ENCODE measurements at places on chromosomes 6 and 20.

GRCh38 chr6:36312854-36313648 lies 23.6 kb downstream of the BNIP5 start:
- no peak for DNase-seq

DNA sequence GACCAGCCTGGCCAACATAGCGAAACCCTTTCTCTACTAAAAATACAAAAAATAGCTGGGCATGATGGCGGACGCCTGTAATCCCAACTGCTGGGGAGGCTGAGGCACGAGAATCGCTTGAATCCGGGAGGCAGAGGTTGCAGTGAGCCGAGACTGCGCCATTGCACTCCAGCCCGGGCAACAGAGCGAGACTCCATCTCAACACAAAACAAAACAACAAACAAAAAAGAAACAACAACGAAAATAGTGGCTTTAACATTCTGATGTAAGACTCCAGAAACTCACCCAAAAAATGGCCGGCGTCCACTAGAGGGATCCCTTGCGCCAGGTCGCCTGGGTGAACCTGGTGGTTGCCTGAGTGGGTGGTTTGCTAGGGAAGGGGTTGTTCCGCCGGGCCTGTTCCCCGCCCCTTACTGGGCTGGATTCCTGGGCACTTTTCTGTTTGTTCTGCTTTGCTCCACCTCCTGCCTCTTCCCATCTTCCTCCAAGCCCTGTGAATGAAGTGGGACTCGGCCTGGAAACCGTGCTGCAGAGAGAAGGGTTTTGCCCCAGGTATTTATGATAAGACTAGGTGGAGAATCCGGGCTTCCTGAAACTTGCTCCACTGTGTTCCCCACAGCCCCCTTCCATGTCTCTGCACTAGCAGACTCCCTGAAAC lies 1.5 kb downstream of the PABPC1L start:
- peak; percentile 75 for DNase-seq

- DNase-seq, result no peak
Observed at GRCh38 chr6:145332011-145332410, 403.3 kb downstream of the EPM2A start.

DNA sequence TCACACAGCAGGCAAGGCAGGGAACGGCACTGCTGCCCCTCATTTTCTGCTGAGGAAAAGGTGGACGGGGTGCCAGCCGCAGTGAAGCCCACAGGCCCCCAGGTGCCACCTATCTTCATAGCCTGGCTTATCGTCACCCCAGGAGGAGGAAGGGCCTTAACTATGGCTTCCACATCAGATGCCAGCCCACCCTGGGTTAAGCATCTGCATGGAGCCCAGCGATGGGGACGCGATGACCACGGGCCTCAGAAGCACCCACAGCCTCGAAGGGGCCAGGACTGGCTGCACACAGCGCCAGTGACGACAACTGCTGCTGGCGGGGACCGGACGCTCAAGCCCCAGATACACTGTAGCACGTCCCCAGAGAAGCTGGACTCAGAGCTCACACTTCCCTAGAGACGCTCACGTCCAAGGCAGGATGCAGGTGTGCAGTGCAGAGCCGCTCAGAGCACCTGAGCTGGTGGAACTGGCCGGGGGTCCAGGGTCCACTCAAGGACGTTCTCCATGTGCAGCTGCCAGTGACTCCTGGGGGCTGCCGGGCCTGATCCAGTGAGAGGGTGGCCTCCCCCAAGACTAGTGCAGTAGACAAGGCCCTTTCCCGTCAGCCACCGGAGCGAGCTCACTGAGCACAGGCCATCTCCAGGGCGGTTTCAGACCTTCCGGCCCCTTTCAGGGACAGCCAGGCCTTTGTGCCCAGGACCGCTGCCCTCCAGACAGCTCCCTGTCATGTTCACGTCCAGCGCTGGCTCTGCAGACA lies 83.0 kb downstream of the YTHDF1 start:
- no peak for DNase-seq

GRCh38 chr20:237489-237888 lies 10.4 kb downstream of the DEFB129 start:
- peak; percentile 52 for DNase-seq

DNA sequence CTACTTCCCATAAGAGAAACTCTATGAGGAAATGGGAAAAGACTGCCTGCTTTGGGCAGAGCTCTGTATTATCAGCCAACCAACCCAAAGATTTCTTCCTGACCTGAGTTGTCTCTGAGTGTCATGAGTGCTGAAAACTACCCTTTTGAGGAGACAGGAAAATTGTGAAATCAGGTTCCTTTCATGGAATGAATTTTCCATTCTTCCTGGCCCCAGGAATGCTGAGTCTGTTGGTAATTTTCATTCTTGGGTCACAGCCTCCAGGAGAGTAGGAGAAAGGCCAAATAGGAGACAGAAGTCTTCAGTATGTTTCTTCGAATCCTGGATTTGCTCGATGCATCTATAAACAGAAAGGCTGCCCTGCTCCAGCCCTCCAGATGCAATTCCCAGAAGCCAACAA lies 53.6 kb downstream of the SCML4 start:
- DNase-seq, result no peak

DNA sequence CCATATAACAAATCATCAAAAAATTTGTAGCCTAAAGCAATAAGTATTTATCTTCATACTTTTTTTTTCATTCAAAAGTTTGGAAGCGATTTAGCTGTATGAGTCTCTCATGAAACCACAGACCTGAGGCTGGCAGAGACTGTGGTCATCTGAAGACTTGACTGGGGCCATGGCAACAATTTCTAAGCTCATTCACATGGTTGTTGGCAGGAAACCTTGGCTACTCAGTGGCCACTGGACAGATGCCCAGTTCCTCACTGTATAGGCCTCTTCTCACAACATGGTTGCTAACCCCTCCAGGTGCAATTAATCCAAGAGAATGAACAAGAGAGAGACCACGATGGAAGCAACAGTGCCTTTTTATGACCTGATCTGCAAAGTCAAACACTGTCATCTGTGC lies 235.9 kb downstream of the BTBD3 start:
- no peak for DNase-seq

DNA sequence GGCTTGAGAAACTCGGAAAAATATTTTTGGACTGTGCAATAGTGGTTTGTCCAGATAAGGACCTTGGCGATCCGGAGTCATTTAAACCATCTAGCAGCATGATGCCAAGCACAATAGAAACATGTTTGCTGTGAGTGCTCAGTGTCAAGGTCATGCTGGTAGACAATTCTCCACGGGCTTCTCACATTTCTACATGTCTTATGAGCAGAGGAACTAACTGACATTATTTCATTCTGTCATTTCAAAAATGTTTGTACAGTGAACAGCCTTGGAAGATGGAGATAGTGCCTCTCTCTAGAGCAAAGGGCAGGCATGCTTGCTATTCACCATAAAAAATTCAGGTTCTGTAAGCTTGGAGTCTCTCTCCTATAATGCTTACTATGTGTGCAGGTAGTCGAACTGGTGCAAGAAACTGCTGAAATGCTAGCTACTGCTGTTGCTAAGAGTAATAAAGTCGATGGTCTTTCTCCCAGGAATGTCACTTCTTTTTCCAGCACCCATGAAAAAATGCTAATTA lies 25.4 kb upstream of the CCN2 start:
- DNase-seq, result no peak

DNA sequence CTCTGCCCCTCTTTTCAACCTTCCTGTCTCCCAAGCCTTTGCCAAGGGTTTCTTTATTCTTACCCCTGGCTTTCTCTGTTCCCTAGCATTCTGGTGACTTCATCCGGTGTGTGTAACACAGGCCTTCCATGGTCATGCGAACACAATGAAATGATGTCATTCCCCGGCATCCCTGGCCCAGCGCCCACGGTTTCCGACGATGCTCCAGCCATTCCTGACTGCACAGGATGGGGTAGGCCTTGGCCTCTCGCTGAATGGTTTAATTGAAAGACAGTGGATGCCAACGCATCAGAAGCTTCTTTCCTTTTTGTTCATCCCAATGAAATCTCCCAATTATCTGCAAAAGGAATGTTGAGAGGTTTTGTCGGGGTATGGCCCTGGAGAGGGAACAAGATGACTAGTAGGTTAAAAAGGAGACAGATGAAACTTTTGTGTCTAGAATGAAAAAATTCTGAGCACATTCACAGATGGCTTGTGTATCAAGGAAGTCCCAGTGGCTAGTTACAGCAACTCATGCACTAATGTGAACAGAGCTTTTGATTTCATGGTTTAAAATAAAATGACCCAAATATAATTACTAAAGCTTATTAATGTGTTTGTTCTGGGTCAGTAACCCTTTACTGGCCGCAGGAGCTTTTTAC lies 655.0 kb downstream of the QKI start:
- DNase-seq, result no peak

GRCh38 chr6:2819115-2819514 lies 22.5 kb downstream of the SERPINB1 start:
- no peak for DNase-seq

DNA sequence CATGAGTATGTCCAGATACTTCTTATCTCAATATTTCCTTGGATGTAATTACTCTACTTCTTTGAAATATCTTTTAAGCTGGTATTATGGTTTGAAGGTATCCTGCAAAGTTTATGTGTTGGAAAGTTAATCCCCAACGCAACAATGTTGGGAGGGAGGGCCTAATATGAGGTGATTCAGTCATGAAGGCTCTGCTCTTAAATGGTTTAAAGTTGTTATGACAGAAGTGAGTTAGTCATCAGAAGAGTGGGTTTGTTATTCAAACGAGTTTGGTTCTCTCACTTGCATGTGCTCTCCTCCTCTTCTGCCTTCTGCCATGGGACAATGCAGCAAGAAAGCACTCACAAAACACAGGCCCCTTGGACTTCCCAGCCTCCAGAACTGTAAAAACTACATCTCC lies 176.3 kb downstream of the KCNQ5 start:
- no peak for DNase-seq

DNA sequence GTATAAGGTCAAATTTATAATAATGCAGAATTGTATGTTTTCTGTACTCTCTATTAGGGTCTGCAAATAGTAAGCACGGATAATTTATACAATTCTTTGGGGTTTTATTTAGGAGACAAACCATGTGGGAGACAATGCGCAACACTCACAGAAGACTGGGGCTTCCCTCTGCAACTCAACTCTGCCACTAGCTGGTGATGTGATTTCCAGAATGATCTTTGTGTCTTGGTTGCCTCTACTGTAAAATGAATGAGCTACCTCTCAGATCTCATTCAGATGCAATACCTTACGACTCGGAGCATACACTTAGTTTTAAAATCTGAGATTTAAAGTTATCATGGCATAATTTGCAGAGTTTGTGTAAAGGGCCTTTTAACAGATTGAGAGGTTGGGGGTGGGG lies 6.4 kb downstream of the MAN1A1 start:
- no peak for DNase-seq

DNA sequence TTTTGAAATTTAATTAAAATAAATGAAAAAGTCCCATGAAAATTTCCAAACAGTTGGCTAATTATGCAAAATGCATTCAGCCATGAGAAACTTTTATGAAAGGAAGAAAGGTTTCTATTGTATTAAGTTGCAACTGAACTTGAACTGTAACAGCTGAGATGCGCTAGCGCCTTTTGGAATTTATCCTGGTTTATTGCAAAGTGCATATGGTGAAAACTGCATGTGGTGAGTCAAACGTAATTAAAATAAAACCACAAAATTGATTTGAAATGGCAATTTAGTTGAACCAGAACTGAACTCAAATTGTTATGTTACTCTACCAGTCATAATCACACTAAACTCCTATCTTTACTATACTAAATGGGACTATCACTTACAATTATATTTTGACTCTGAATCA lies 46.4 kb upstream of the COL21A1 start:
- DNase-seq, result no peak

DNA sequence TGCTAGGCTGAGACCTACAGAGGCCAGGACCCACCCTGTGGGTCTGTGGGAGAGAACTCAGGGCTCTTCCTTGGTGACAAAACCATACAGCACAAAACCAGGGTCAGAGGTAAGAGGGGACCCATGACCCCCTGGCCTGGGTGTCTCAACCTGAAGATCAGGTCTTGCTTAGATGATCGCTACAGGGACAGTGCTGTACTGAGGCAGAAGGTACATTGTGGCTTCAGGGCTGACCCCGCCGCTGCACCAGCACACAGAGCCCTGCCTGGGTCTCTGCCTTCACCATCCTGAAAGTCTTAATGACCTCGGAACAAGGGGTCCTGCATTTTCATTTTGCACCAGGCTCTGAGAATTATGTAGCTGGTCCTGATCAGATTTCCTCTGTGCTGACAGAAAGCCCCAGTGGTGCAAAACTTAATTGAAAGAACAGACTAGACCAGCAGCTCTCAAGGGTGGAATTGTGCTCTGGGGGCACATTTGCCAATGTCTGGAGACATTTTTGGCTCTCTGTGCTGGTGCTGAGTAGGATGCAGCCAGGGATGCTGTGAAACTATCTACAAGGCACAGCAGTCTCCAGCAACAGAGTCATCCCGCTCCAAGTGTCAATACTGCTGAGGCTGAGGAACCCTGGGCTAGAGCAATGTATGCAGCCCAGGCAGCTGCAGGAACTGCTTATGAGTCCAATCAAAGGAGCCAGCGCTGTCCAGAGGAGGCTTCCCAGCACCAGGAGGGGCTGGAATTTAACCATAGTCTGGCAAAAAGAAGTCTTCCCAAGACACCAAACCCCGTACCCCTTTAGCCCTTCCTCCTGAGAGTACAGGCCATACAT lies 254.9 kb downstream of the ERMARD start:
- DNase-seq, result no peak

DNA sequence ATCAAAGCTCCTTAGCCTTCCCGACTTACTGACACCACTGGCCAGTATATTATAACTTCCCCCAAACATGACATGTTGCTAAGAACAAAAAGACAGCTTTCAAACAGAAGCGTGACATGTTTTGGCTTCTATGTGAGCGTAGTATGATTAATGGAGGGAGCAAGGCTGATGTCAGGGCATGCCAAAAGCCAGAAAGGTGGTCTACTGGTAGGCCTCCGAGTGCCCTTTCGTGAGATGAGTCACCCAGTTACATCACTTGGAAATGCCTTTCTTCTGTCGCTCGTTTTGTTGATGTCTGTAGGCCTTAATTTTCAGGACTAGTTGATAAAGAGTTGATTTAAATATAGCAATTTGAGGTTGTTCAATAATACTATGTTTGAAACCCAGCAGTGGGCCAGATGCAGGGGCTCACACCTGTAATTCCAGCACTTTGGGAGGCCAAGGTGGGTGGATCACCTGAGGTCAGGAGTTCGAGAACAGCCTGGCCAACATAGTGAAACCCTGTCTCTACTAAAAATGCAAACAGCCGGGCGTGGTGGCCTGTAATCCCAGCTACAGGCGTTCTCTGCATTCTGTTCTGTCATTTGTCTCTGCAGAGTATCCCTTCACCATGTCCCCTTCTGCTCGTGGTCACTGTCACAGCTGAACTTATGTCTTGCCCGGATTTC lies 53.3 kb downstream of the CNKSR3 start:
- DNase-seq, result no peak

Data from activated T-cell treated with anti-CD3 and anti-CD28 coated beads, Interleukin-2, amount 50 U/mL, for 48 hours (primary cell).